LoVo (cell line): ENCODE measurements at places on chromosomes 3 and 15.

DNA sequence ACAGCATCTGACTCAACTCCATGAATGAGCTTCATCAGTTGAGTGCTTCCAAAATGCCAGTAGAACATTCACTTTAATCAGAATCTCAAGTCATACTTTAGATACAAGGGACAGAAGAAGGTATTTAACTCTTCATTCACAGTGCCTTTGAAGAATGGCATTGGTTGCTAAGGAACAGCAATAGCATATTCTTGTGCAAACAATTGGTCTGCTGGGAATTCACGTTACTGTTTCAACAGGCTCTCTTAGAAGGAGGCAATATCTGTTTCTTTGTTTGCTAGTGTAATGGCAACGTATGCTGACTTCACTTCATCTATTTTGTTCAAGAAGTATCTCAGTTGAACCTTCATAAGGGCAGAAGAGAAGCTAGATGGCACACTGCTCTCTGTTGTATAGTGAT, 113.9 kb downstream of the TMEM108 start:
- no peak for DNase-seq

DNA sequence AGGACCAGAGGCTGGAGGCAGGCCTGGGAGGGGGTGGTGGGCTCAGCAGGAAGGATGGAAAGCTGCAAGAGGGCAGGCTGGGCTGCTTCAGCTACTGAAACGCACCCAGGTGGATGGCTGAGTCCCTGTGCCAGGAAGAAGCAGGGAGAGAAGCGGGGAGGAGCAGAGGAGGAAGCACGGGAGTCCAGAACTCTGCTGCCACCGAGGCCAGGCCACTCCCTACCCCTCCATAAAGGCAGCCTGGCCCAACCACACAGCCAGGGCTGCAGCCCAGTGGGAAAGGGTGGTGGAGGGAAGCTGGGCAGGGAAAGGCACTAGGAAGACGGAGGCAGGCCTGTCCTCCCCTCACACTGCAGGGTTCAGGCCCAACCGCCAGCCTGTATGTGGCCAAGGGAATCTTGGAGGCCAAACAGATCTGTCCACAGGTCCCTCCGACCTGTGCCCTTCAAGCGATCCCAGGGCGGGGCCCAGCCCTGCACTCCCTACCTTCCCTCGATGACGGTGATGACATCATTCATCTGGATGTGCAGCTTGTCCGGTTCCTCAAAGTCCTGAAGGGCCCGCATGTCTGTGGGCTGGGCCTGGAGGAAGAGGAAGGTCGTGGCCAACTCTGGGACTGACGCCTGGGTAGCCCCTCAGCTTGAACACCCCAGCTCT, 30.5 kb downstream of the TNK2 start:
- DNase-seq: no peak

DNA sequence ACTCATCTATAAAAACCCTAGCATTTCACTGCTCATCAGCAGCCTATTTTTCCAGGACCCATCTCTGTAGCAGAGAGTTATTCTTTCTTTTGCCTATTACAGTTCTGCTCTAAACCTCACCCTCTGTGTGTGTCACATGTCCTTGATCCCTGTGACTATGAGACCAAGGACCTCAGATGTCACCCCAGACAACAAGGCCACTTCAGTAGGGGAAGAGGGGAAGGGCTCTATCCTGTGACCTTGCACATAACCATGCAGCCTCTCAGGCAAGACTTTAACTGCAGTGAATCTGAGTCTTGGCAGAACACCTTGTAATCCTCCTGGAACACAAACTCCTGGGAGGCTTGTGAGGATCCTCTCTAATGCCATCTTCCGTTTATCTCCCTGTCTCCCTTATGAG, 4.4 kb upstream of the ZNF589 start:
- DNase-seq: no peak

DNA sequence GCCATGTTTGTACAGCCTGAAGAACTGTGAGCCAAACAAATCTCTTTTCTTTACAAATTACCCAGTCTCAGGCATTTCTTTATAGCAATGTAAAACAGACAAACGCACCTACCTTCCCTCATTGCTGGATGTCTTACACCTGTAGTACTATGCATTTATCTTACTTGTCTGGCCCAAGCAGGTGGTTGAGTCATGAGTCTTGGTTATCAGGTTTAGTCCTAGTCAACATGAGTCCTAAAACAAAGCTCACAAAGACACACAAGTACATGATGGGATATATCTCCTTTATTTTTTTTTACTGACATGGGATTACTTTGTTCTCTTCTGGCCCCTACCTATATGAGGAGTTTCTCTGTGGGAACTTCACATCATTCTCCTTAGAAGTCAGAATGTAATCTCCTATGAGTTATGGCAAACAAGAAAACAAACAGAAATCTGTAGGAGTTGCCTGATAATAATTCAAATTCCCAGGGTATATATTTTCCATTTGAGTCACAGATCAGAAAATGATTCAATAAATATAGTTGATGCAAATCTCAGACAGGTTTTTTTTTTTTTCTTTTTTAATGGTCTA, 33.6 kb upstream of the PLSCR2 start:
- DNase-seq: peak; percentile 8

- DNase-seq: no peak
Observed at GRCh38 chr3:82137861-82138260, 376.4 kb upstream of the GBE1 start.

GRCh38 chr3:65004306-65004705, 316.5 kb upstream of the ADAMTS9 start:
- no peak for DNase-seq

DNA sequence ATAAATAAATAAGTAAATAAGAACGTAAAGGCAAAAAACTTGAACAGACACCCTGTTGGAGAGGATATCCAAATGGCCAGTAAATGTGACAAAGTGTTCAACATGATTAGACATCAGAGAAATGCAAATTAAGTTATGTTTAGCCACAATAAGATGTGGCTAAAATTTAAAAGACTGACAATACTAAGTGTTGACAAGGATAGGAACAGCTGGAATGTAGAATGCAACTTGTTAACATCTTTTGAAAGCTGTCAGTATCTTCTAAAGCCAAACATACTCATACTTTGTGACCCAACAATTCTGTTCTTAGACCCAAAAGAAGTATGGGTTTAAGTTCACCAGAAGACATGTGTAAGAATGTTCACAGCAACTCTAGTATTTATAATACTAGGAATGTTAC, 197.1 kb downstream of the ITPR1 start:
- DNase-seq: no peak

GRCh38 chr15:59298225-59298853, 74.3 kb downstream of the MYO1E start:
- DNase-seq: no peak

DNA sequence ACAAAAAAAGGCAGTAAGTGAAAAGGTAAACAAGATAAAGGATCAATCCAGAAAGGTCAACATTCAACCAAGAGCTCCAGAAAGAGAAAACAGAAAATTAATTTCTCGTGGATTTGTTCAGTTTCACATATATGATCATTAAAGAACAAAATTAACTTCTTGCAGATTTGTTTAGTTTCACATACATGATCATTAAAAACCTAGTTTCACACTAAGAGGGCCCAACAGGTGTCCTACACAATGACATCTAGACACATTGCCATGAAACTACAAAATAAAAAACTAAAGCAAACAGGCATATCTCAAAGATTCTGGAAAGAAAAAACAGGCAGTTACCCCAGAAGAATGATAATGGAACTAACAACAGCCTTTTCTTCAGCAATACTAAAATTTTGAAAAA, 22.1 kb downstream of the PHC3 start:
- DNase-seq: no peak

- DNase-seq: no peak
Observed at GRCh38 chr15:98113327-98113726, 152.8 kb downstream of the ARRDC4 start.

GRCh38 chr3:69142090-69142489, 19.7 kb upstream of the LMOD3 start:
- no peak for DNase-seq

DNA sequence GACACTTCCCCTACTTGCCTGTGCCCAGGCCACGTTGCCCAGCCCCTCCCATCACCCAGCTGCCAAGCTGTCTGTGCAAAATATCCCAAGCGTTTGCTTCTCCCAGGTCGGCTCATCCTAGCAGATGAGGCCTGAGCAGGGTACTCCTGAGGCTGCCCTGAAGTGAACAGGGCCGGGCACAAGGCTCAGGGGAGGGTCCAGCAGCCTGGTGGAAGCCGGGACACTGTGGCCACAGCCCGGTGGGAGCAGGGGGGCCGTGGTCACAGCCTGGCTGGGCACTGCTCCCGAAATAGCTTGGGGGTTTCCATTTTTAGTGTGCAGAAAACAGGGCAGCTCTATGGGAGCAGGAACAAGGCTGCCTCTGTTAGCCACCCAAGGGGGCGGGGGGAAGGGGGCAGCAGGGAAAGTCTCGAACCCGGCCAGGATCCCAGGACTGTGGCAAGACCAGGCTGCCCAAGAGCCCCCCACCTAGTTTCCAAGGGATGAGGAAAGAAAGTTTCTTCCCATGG, 3.4 kb downstream of the PLXNB1 start:
- no peak for DNase-seq

DNA sequence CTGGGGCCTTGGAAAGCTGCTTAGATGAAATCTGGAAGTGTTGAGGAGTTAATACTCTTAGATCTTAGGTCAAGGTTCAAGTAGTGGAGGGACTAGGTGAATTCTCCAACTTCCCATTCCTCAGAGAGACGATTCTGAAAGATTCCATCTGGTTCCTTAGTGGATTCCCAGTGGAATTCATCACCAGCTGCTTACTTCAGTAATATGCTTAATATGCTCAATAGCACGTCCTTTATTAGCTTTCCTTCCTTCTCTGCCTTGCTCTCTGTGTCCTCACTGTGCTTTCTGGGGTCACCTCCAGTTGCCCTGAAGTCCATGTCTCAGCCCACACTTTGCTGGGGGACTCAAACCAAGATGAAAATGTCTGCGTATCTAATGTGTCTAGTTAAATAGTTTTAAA, 31.0 kb downstream of the CEP63 start:
- DNase-seq: no peak

DNA sequence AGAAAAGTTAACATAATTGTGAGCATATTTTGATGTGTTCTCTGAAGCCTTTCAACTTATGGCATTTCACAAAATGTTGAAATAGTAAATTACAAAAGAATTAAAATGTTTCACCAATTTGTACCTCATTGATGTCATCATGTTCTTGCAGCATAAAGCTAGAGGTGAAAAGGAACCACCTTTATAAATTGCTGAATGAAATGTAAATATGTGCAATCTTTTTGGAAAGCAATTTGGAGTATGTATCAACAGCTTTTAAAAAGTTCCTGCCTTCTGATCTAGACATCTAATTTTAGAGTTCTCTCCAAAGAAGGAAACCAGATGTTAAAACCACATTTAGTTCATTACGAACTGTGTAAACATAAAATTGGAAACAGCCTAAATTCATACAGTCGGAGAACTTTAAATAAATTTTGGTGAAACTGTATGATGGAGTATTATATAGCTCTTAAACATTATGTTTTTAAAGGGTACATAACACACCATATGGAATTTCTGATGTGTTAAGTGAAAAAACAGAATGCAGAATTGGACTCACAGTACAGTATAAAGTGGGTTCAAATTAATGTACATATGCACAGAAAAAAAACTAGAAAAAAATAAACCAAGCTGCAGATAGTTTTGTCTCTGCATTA, 311.2 kb upstream of the NAALADL2 start:
- DNase-seq: no peak

DNA sequence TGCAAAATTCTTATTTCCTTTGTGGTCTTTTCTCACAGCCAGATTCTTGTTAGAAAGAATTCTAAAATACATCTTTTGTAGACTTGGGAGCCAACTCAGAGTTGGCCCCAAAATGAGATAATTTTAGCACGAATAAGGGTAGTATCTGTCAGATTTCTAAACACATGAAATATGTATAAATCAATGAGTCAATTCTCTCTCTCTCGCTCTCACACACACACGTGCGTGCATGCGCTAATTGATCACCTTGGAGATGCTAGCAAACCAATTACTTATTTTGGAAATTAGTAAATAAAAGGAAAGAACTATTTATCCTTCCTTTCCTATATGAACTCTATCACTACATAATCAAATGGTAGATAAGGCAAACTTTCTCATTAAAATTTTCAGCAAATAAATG, 32.9 kb upstream of the PIK3R4 start:
- no peak for DNase-seq

- no peak for DNase-seq
Observed at GRCh38 chr15:74621546-74621920, 5.9 kb downstream of the CLK3 start.

DNA sequence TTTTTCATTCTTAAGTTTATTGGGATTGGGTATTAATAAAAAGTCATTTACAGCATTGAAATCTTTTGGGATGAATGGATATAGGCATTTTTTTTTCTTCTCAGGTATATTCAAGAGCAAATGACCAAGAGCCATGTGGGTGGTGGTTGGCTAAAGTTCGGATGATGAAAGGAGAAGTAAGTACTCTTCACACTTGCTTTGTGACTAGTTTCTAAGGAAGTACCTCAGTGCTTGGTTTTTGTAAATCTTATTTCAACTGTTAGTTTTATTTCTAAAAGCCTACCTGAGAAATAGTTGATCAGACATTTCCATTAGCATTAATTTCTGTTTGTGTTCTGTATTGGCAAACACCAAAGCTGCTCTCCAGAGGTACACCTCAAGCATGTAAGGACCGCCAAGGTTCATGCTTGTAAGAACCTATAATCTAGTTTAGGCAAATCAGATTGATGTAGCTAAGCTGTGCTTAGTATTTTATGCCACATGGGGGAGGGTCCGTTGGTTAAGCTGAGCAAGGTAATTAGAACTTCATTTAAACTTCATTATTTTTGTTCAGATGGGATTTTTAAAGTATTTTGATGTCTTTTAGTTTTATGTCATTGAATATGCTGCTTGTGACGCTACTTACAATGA, 35.4 kb downstream of the FXR1 start:
- no peak for DNase-seq

- DNase-seq: no peak
Observed at GRCh38 chr15:65816441-65816840, 24.3 kb upstream of the DENND4A start.

DNA sequence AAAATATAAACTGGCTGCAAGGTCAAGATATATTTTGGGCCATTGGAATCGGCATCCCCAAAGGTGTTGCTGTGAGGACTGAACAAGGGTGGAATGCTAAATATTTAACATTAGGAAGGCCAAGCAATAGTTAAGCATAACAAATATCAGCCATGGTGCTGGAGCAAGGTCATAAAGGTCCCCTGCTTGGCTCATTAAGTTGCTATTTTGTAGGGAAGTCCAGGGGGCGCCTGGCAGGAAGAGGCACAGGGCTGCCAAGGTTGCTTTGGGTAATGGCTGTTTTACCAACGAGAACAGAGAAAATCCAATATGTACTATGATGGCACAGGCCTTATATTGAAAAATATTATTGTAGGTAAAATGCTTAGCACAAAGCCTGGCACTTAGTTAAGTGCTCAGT, 62.2 kb downstream of the SLC15A2 start:
- DNase-seq: no peak

- no peak for DNase-seq
Observed at GRCh38 chr15:67179411-67179995, 75.0 kb downstream of the AAGAB start.

DNA sequence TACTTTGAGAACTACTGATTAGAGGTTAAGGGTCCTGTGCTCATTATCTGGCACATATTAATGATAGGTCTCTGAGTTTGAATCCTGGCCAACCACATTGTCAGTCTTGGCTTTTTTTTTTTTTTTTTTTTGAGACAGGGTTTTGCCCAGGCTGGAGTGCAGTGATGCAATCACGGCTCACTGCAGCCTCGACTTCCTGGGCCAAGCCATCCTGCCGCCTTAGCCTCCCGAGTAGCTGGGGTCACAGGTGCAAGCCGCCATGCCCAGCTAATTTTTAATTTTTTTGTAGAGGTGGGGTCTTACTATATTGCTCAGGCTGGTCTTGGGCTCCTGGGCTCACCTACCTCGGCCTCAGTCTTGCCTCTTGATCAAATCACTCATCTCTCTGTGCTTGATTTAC, 547 bp upstream of the PCCB start:
- peak; percentile 9 for DNase-seq
